NCI-H1436 treated with DMSO at 0.1 percent for 48 hours (cell line): ENCODE measurements at places on chromosomes 4 and X.
A peak's percentile ranks its signal among the peaks of the same experiment; 100 is the strongest.

DNA sequence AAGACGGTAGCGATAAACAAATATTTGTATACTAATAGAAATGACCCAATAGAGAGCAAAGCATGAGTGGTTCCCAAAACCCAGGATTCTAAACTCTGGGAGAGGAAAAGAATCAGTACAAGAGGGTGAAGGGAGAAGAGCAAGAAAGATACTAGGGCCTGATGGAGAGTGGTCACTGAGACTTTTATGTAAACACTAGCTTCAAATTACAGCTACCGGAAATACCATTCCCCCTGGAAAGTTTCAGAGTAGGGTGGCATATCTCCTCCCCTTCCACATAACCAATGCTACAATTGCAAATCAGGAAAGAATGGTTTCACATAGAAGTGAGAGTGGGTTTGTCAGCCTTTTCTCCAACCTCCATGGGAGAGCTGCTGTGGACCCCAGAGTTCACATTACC, 77.1 kb downstream of the EIF4E start:
- no peak for DNase-seq

DNA sequence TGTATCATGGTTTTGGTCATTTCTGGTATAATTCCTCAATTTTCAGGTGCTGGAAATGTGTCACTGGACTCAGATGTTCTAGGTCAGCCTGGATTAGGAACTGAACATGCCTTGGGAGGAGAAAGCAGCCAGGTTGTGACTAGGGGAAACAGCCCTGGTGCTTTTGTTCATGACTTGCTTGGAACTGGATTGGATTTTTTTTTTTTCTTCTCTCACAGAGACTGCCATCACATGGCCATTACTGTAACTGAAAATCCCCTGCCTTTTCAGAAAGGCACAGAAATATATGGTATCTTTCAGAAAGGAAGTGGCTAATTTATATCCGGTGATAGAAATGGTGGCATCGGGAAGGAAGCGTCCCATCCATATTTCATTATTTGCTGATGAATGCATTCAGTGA, 34.6 kb downstream of the SEPTIN11 start:
- no peak for DNase-seq

- no peak for DNase-seq
Observed at GRCh38 chrX:71532078-71532752, 689 bp upstream of the OGT start.

DNA sequence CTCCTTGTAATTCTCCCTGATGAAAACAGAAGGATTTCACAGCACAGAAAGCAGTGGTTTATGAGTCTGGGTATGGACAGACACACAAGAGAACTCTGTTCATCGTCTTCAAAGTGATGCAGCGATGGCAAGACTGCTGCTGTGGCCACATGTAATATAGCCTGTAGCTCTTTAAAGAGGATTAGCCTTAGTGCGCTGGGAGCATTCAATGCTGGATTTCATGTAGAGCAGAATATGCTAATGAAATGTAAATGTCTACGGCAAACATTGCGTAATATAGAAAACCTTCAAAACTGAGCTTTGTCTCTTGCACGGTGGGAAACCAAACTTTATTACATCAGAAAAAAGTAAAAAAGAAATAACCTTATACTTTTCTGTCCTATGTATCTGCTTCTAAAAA, 42.9 kb downstream of the ALPK1 start:
- no peak for DNase-seq

- DNase-seq: no peak
Observed at GRCh38 chr4:15778289-15779241, at the start of gene CD38. Gene CD38, plus strand, starts transcription at chr4:15778328. Its CDS starts 87 bp downstream, at chr4:15778415.

GRCh38 chr4:181766061-181766548, 477.1 kb upstream of the TENM3 start:
- DNase-seq: no peak

DNA sequence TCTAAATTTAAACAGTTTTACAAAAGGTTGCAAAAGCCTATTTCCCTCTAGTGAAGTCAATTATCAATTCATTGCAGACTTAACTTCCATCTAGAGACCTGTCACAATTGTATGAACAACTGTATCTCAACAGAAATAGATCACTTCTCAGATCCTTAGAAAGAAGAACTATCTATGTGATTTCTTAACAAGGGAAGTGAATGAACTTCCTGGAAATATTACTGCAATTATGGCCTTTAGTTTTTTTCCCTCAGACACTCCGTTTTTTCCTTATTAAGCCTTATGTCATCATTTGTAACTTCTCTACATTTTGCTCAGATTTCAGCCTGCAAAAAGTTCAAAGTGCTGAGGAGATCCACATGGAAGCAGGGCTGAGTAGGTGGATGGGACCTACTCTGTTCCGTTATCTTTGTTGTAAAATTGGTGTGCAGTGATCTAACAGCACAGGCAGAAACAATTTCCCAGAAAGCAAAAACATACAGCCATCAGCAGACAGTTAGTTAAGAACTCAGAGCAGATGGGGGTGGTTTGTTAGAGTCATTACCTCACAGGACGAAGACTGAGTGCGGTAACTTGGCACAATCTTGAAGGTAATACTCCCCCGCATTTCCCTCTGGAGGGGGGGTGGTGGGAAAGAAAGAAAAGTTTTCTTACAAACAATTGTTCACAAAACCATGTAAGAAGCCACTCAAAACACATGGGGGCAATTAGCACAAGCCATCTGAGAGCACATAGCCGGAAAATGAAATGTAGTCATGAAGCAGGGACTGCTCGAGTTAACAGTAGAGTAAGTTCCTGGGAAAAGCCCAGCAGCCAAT, 112.3 kb downstream of the NYX start:
- no peak for DNase-seq

DNA sequence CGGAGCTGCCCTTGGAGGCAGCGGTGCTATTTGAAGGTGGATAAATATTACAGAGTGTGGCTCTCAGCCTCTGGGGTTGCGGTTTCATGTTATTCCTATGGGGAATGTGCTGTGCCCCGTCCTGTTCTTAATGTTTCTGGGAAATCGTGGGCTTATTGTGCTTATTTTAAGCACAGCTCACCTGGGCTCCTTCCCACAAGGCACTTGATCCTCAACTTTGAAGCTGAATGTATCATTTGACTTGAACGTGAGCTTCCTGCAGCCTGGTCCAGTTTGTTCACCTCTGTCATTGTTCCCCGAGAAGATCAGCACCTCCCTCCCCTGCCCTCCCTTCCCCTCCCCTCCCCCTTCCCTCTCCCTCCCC, 3.9 kb downstream of the SORCS2 start:
- DNase-seq: no peak

GRCh38 chrX:1380672-1381233, 11.2 kb downstream of the SLC25A6 start:
- DNase-seq: no peak

DNA sequence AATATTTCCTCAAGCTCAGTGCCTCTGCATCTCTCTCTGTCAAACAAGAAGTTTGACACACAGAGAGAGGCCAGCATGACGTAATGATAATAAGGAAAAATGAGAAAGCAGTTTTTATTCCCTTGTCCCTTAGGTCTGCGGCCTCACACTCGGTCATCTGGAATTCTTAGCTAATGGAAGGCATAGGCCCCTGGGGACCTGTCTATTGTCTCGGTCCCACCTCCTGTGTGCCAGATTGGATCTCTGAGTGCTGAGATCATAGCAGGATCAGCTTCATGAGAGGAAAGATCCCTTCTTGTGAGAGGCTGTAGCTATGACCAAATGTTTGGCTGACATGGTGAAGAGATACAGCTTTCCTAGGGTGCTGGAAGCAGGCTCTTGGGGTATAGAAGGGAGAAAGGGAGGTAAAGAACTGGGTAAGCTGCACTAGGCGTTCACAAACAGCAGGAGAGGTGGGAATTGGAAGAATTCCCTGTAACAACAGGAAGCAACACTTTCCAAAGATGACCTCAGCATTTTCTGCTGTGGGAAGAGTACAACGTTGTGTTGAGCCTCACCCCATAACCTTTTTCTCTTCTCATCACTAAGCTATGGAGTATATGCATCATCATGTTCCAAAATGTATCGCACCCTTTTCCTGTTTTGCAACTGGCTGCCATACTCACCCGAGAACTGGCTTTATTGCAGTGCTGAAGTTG, 20.2 kb downstream of the TMEM31 start:
- no peak for DNase-seq

- DNase-seq: no peak
Observed at GRCh38 chr4:188297873-188298272, 158.6 kb downstream of the TRIML1 start.

- DNase-seq: no peak
Observed at GRCh38 chrX:41561045-41561444, 113.9 kb downstream of the NYX start.

DNA sequence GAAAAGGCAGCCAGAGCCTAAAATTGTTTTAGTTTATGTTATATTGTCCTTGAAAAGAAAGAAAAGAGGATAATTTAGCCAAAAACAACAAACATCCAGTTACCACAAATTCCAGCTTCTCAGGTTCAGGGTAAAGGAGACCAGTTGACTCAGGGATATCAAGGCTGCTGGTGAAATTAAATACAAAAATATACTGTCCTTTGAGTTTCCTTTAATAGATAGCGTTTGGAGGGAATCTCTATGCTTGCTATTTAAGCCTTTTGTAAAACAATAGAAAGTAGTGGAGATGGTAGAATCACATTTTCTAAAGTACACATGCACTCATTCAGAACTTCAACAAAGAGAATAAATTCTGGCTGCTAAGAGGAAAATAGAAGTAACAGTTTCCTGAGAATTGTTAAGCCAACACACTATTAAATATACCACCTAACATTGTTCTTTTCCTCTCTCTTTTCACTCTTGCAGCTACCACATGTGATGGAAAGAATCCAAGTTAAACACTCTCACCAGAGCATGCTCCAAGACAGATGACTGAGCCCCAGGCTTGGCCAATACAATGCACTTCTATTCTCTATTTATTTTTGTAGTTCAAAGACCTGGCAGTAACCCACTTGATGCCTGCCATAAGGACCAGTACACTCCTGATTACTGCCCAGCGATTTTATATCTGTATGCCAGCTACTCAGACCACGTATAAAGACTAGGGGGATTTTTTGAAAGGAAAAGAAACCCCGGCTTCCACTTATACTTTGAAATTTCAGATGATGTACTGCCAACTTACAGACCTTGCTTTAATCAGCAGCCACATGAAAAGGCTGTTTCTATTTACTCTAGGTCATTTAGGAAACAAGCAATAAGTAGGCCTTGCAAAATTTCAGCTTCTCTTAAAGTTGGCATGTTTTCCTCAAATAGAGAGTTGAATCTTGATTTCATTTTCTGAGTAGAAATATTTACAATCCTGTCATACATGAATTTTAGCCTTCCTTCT, 756.9 kb downstream of the FAT4 start:
- peak; percentile 62 for DNase-seq

- peak; percentile 41 for DNase-seq
Observed at GRCh38 chr4:145483514-145483913, 1.9 kb downstream of the SMAD1 start.

DNA sequence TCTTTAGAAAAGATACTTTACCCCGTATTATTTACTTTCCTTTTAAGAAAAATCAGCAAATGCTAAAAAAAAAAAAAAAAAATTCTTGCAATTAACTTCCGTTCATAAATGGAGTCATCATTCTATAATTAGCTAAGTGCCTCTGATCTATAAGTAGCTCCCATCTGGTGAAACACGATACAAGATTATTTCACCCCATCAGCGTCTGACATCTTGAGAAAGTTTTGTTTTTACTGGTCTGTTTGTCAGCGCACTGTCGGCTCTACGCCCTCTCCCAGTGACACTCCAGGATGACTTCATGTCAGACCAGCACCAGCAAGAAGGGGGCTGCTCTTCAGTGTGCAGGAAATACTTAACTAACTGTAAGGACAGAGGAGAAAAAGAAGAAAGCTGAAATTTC, 108.3 kb downstream of the AFAP1 start:
- DNase-seq: no peak

DNA sequence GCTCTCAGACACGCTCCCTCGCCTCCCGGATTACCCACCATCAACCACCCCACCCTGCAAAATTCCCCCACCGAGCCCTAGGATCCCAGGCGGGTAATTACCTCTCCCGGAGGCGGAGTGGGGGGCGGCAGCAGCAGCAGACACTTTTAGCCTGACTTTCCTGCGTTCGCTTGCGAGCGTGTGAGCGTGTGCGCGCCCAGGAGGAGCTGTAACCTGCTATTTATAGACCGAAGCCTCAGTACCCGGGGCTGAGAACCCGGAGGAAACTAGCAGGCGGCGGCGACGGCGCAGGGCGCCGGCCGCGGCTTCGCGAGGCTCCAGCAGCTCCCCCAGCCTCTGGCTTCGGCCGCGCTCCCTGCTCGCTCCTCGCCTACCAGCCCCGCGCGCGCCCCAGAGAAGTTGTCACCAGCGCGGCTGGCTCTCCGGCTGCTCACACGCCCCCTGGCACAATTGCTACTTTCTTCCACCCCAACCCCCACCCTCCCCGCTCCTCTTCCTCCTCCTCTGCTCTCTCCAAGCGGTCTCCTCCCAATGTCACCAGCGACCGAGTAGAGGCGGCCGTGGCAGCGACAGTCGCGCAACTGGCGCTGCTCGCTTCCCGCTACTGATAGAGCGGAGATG, at the start of gene INPP4B:
Gene INPP4B, minus strand, starts transcription at position 194 of the 621 bp plus-strand sequence.
- no peak for DNase-seq

- DNase-seq: no peak
Observed at GRCh38 chr4:168317621-168318020, 931 bp downstream of the DDX60 start.

- DNase-seq: no peak
Observed at GRCh38 chr4:76896614-76897535, 1.1 kb downstream of the SOWAHB start.

GRCh38 chr4:28702571-28702970, 1841.9 kb downstream of the STIM2 start:
- no peak for DNase-seq

- no peak for DNase-seq
Observed at GRCh38 chr4:1246901-1247863, 1.7 kb downstream of the CTBP1 start.

DNA sequence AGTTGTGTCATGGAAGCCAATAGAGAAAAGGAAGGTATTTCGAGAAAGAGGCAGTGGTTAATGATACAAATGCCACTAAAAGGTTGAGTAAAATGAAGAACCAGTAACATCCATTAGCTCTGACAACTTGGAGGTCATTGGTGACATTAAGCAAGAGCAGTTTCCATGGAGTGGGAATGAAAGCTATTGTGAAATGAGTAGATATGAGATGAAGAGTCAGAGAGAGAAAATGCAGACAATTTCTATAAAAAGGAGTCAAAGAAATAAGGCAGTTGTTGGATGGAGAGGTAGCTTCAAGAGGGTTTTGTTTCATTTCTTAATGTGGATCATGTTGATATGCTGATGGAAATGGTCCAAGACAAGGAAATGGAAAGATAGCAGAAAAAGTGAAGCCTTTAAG, 9.6 kb upstream of the AMTN start:
- no peak for DNase-seq
